ENCODE measurements at places on chromosomes 1 and 21.
A peak's percentile ranks its signal among the peaks of the same experiment; 100 is the strongest.

GRCh38 chr1:93549811-93550210 lies 101.9 kb downstream of the FNBP1L start:
- no peak for DNase-seq

DNA sequence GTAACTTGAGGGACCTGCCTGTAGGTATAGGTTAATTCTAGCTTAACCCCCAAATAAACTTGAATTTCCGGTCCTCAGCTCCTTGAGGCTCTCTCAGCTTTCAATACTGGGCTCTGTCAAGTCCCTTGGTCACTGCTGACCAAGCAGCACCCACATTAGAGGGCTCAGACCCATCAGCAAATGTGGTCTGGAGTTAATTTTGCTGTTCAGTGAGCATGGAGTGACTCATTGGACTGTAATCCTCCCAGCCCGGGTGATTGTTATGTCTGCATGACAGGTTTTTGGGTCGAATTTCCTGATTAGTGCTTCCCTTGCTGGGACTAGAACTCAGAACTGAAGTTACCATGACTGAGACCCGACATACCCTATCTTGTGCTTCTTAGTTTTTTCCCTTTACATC lies 130.6 kb downstream of the URB2 start:
- DNase-seq = no peak

DNA sequence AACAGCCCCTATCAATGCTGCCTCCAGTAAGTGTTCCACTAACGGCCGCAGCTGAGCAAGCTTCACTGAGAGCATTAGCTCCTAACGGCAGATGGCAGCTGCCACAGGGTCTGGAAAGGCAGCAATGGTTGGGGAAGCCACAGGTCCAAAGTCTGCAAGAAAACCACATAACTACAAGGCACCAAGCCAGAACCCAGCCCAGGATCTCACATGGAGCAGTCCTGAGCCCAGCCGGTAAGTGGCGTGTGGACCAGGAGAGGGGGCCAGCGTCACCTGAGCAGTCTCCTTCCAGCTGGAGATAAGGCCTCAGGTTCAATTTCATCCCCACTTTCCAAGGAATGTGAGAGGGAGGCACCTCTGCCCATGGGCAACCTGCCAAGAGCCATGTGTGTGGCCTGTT lies 13.2 kb downstream of the SYT2 start:
- no peak for DNase-seq

DNA sequence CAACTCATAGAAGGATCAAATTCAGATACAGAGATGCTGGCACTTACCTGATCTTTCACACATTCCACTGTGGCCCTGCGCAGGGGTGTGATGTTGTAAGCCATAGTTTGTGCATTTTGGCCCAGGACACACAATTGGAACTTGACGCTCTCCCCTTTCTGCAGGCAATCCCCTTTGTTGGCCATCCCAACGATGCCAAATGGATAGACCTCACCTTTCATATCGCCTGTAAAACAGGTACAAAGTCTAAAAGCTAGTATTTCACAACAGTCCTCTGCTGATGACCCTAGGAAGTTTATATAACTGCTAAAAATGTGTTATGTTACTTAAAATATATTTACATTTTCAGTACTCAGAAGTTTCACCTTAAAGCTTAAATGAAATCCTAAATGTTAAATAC lies 3.9 kb upstream of the NRAS start:
- no peak for DNase-seq

GRCh38 chr1:89908672-89909436 lies 86.1 kb upstream of the ZNF326 start:
- no peak for DNase-seq

- no peak for DNase-seq
Observed at GRCh38 chr21:44024887-44025353, 12.8 kb downstream of the TRAPPC10 start.

DNA sequence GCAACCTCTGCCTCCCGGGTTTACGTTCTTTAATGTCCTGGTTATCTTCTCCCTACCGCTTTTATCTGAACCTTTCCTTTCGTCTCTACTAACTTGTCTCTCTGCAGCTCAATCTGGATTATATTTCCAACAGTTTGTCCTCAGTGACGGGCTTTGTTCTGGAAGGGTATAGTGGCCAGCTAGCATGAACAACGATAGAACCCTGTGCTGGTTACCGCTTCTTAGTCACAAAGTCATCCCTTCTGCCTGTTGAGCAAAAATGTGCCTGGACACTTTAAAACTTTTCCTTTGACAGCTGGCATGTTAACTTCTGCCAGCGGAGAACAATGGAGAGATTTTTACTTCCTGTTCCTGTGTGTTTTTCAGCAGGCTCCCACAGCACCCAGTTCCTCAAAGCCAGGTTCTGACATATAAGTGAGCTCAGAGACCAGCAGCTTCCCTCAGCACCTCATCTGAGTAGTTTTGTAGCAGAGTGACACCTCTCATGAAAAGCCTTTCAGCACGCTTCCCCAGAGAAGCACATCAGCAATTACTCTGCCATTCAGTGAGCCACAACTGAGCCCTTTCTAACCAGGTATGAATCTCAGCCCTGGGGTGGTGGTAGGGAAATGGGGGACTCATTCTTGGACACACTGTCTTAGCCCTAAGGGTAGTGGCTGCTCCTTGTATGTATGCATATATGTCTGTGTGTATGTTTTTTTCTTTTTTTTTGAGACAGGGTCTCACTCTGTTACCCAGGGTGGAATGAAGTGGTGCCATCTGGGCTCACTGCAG lies 23.6 kb upstream of the CCDC17 start:
- DNase-seq = no peak

GRCh38 chr1:48807554-48808260 lies 31.0 kb upstream of the BEND5 start:
- DNase-seq = no peak

DNA sequence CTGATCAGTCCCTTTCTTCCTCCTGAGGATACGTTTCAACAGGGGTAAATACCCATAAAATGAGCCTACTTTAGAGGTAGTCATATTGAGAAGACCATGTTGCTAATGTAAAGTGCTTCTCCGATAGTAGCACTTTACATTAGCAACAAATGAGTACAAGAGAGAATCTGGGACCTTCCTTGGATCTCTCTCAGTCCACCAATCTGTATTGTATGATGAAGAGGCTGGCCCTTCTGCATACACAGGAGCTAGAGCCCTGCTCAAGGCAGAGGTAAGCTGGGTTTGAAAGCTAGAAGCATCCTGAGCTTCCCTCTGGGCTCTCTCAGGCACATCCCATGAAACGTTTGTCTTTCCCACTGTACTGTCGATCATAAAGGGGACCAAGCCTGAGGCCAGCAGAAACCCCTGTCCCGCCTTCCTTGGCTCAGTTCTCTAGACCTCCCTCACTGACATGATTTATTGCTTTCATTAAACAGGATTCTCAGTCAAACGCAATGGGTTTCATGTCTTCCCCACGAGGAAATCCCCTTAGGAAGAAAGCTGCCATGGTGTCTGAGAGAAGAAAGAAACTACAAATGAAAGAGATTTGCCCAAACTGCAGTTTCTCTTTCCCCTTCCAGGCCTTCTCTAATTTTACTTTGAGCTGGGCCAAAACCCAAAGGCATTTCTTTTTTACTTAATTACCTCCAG lies 62.8 kb upstream of the BCAR3 start:
- no peak for DNase-seq

- no peak for DNase-seq
Observed at GRCh38 chr1:48469616-48470480, 2.2 kb downstream of the SPATA6 start.

GRCh38 chr1:109910123-109910962 lies at the start of gene CSF1:
Gene CSF1, plus strand, starts transcription at chr1:109910849. Its CDS starts 175 bp downstream, at chr1:109911024.
- DNase-seq = peak; percentile 66

- DNase-seq = no peak
Observed at GRCh38 chr1:11802616-11802972, 3.2 kb downstream of the MTHFR start.

GRCh38 chr1:226382030-226382429 lies 25.9 kb downstream of the PARP1 start:
- no peak for DNase-seq

DNA sequence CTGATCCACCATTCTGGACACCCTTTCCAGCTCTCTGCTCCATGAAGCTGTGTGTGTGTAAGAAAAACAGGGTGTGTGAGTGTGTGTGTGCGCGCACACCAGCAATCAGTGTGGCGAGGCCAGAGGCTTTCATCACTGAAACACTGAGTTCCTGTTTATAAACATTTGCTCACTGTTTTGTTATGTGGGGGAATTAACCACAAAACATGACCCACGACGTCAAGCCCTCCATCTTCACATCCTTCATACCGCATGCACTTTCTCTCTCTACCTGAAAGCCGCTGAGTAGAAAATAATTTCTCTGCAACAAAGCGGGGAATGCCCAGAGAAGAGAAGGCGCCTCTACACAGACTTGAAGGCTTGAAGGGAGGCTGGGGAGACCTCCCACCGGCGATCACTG lies 148.9 kb upstream of the IRF2BP2 start:
- DNase-seq = no peak

GRCh38 chr21:32424674-32425073 lies 12.2 kb downstream of the EVA1C start:
- no peak for DNase-seq

- no peak for DNase-seq
Observed at GRCh38 chr1:163295949-163296348, 25.8 kb upstream of the NUF2 start.

DNA sequence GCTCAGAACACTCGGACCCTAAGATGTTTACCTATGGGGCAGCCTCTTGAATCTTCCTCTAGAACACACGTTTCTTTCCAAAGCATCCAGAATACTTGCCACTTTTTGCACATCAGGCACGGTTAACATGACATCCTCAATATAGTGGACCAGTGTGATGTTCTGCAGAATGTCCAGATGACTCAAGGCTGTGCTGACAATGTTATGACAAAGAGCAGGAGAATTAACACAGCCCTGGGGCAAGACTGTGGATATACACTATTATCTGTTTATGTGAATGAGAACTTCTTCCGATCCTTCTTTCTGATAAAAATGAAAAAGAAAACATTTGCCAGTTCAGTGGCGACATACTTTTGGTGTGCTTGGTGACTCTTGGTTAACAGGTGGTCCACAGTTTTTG lies 154.3 kb downstream of the PDE4B start:
- no peak for DNase-seq

DNA sequence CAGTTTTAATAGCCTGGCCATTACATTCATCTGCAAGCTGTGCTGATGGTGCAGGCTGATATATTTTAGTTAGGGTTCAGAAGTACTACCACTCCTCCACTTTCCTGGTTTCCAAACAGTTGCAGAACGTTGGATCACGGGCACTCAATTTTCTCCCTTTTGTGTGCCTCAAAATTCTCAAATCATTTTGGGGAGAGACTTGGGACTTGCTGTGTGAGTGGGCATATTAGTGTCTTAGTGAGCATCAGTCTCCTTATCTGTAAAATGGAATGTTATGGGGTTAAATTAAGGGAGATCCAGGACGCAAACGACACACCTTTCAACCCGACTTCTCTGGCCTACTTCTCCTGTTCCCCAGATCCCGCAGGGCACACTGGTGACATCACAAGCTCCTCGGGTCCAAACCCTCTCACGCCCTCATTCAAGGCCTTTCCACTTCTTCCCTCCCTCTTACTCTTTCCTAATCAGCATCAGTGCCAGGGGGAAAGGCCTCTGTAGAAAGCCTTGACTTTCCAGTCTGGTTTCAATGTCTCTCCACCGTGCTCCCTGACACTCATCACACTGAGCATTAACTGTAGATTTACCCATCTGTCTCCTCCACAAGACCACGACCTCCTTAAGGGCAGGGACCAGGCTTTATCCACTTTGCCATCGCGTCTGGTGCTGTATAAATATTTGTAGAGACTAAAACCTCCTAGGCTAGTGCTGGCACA lies 1.2 kb downstream of the PIGP start:
- DNase-seq = no peak

DNA sequence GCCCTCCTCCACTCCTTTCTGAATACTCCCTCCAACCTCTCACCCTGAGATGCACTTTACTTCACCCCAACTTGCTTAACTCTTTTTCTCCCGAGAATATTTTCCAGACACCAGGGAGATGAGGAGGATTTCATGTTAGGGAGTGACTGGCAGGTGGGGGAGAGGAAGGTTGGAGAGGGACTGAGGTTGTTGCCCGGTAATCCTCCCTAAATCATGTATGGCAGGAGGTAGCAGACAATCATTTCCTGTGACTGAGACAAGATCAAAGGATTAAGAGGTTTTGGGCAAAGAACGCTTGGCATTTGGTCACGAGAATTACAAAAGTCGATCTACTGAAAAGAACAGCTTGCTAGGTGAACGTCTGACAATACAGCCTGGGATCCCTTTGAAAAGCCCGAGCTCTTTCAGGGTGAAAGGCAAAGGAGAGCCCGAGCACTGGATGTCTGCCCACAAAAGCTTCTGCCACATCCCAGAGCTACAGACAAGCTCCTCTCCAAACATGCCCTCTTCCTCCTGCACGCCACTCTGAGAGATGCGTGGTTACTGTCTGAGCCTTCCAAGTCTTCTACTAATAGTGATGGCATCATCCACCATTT lies 154.1 kb downstream of the DAB1 start:
- no peak for DNase-seq

GRCh38 chr1:156429313-156430060 lies 60.5 kb downstream of the RHBG start:
- no peak for DNase-seq

DNA sequence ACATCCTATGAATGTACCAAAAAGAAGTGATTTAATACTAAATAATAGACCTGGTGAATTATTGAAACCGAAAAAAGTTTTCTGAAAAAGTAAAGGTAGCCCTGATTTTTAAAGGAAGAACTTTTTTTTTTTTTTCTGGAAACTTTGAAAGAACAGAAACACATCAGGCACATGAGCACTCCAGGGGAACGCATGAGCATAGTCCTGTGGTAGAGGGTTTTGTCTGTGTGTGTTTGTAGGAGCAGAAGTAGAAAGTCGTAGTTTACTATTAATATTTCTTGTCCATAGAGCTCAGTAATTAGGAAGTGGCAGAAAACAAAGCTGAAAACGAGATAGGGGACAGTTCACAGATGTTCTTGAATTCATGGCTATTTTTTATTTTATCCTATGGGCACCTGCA lies 1175.9 kb upstream of the B3GALT2 start:
- DNase-seq = no peak

DNA sequence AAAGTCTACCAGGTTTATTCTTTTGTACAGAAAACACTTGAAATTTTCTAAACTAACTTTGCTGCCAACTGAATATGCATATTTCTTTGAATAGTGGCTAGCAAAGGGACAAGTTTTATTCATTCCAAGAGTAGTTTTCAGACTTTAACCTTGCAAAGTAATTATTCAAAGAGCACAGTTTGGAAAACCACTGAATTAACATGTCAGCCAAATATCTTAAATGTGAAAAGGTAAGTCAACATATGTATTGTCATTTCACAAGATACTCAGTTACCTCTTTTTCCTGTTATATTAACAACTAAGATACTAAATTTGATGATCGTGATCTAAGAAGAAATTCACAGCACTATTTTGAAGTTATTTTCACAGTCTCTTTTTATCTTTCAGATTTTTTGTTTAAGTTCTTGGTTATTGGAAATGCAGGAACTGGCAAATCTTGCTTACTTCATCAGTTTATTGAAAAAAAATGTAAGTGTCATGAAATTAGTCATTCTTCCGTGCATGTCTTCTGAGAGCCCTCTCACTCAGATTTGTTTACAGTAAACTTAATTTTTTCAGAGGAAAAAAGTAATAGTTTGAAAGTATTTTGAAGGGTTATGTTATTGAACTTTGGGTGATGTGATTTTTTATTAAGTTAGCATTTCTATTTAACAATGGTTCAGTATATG lies 15.3 kb downstream of the RAB4A start:
- no peak for DNase-seq

- no peak for DNase-seq
Observed at GRCh38 chr1:167674156-167674555, 44.1 kb downstream of the RCSD1 start.
